Right cardiac atrium (tissue), 5 donors: ENCODE measurements at places on chromosomes 1 and 21. TPM values are rescaled to one million over a fixed set of nuclear protein-coding genes. Genes with fewer than 3 reads are reported as not detected.

Gene AUNIP
- not detected for total RNA-seq

Gene NCAM2
- 8.2 TPM for total RNA-seq

DNA sequence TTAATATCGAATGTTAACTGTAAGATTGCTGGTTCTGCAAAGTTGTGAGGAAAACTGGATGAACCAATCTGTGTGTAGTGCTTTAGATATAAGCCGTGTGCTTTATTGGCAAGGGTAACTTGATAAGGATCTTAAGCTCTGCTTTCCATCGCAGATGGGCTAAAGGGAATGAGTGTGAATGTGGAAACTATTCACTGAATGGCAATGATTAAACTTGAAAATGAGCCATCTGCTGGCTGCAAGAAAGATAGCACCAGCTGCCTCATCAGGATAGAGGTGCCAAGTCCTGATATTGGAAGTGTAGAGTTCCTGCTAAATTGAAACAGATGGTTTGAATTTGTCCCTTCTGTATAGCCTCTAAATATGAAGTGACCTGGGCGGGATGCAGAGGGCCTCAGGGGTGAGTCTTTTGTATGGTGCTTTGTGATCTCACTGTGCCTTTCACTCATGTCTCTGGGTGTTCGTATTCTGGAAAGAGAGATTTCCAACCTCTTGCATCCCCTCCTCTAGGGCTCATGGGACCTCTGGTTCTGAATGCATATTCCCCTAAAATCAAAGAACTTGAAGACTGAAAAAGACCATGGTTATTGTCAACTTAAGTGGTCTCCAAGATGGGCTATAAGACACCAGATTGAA, 9.2 kb downstream of the FCRL3 start:
- no peak for DNase-seq

DNA sequence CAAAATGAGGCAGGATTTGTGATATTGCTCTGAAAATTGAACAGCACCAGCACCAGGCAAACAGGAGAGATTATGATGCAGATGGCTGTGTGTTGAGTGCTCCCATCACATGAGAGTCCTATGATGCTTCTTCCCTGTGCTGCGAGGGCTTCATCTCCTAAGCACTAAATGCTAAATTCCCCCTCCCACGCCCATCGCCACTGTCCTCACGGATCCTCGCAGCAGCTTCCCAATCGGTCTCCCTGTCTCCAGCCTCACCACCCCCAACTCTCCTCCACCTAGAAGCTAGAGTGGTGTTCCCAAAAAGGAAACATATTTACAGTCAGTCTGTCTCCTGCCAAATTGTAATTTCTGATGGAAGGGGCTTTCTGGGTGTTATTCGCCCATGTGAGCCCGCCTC, 4.9 kb upstream of the BACE2 start:
- DNase-seq, result no peak

GRCh38 chr1:210598135-210598652, 269.5 kb downstream of the HHAT start:
- peak; percentile 75 for DNase-seq

- no peak for DNase-seq
These were observed 46.9 kb upstream of the ADARB1 start for GRCh38 chr21:45027241-45028196.

- no peak for DNase-seq
These were observed 17.5 kb downstream of the LRRC71 start for GRCh38 chr1:156937883-156938282.
